ENCODE measurements at places on chromosomes 6 and 20.

DNA sequence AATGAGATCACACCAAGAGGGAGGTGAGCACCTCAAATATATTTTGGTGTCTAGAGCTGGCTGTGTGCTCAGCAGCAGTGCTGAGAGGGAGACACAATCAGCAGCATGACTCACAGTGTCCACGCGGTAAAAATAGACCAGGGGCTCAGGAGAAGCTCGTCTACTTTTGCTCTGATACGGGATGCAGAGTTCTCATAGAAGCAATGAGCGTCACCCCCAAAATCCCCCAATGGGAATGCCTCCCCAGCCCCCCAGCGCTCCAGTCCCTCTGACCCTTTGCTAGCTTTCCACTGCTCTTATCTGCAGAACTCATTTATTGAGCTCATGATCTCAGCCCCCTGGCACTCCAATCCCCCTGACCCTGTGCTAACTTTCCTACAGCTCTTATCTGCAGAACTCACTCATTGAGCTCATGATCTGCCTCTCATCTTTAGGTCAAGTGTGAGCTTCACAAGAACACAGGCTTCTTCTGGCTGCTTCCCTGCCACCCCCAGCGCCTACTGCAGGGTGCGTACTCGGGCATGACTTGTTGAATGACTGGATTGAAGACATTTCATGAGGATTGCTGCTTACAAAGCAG lies 34.0 kb downstream of the SYNDIG1 start:
- no peak for DNase-seq

DNA sequence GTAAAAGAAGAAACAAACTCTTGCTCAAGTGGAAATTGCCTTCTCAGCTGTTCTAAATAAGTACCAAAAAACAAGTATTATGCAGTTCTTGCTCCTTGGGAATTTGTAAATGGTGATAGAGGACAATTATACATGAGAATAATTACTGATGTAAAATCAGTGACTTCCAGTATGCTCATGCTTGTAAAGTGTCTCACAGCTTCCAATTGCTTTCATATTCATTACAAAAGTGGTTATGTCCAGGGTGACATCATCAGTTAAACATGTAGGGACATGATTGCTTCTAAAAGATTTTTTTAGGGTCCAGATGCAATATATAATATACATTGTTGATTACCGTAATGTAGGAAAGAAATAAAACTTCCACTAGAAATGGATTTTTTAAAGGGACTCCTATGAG lies 122.8 kb upstream of the B3GAT2 start:
- no peak for DNase-seq

GRCh38 chr6:47303342-47303741 lies 6.4 kb downstream of the TNFRSF21 start:
- DNase-seq: no peak

DNA sequence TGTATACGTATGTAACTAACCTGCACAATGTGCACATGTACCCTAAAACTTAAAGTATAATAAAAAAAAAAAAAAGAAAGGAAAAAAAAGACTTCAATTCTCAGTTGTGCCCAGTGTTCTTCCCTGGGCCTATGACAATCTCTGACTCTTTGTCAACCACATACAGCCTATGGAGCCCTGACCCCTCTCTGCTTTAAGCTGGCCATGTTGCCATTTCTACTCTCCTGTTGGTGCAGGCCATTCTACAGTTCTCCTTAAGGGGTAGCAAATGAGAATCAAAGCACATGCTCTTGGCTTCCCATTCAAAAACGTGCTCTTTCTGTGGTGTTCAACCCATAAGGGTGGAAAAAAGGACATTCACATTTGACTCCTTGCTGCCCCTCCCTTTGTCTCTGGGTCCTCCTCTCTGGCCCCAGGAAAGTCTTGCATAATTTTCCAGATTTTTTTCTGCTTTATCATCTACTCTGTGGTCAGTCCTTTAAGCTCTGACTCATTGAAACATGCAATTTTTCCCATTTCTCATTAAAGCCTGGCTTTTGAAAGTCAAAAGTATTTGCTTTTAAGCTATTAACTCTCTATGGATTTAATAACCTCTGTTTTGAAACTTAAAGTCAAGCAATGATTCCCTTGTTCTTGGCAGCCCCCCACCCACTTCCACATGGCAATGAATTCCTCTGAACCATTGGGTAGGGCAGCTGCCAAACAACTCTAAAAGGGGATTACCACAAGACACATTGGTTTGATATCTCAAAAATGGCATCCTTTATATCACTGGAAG lies 208.6 kb upstream of the MCHR2 start:
- DNase-seq: no peak

DNA sequence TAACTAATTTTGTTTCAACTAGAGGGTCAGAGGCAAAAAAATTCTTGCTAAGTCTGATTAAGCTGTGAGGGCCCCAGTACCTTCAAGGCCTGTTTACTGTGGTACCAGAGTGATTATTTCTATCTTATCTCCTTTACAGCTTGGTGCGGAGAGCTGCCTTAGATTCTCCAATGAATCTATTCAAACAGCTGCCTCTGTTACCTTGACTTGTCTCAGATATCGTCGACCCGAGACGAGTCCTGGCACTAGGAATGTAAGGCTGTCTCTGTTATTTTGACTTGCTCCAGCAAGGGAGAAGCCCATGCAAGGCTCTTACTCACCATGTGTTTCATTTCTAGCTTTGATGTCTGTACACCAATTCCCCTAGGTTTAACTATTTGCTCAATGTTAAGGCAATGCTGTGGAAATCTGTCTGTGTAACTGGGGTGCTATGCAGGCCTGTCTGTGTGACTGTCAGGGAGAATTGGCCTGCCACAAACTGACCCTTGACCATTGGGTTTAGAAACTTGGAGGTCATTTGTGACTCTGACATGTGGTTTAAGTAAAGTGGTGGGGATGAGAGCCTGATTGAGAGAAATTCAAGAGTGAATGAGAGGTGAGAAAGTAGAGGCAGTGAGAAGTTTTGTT lies 10.4 kb upstream of the FKBPL start:
- DNase-seq: no peak

DNA sequence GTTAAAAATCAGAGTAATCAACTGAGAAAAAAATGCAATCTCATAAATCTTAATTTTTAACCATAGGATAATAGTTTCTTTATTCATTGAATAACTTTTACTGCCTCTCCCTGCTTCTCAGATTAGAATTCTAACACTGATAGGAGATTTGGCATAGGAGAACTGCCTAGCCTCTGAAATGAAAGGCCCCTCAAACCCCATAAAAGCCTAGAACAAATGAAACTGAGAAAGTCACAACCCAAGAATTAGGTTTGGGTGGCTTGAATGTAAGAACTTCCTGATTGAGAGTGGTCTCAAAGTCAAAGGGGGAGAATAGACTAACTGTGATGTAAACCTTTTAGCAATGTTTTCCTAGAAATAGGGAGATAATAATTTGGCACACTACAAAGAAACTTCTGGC lies 52.2 kb downstream of the SAMD5 start:
- no peak for DNase-seq

DNA sequence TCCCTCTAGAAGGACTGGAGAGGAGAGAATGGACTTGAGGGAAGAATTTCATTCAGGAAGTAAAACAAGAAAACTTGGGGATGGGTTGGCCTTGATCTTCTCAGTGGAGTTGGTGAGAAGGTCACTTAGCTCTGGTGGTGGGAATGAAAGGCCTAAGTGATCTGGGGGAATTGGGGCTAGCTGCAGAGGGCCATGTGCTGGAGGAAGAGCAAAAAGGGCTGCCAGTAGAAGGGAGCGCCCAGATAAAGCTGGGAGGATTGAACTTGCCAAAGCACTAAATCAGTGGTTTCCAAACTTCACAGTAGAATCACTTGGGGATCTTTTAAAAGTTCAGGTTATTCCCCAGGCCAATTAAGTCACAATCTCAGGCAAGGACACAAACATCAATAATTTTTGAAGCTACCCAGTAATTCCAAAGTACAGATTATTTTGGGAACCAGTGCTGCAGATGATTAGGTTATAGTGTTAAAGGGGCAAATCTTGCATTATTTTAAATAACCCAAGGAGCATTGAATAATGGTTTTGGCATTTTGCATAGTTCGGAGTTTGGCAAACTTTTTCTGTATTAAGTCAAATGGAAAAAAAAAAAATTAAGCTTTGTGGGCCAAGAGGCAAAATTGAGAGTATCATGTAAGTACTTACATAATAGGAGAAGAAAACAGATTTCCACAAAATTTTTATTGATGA lies 36.5 kb upstream of the RFPL4B start:
- DNase-seq: no peak

Measured in activated naive CD4-positive, alpha-beta T cell treated with anti-CD3 and anti-CD28 coated beads for 36 hours (primary cell).